ENCODE measurements at places on chromosomes 4 and X.

DNA sequence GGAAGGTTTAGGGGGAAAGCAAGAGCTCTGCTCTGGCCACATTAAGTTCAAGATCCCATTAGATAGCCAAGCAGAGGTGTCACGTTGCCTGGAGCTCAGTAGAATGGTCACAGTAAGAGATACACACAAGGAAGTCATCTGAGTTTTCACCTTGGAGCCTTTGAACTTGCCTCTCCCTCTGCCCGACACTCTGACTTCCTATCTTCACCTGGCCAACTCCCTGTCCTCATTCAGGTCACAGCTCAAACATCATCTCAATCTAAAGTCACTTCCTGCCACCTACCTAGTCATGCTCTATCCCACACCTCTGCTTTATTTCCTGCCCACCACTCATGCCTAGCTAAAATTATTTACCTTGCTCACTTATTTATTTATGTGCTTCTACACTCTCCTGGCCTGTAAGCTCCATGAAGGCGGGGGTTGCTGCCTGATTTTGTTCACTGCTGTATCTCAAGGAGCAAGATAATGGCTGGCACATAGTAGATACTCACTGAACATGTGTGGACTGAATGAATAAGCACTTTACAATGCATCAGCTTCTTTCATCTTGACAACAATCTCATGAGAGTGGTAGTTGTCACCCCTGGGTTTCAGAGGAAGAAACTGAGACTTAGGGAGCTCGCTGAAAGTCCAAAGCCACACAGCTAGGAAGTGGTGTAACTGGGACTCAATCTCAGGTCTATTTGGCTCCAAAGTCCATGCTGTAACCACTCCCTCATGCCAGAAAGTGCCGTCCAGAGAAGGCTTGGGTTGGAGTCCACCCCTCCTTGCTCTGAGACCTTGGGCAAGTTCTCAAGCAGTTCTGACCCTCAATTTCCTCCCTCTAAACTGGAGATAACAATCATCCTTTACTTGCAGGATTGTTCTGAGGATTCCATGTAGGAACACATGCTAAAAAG is 40.3 kb downstream of the EFNB1 start:
- no peak for DNase-seq

DNA sequence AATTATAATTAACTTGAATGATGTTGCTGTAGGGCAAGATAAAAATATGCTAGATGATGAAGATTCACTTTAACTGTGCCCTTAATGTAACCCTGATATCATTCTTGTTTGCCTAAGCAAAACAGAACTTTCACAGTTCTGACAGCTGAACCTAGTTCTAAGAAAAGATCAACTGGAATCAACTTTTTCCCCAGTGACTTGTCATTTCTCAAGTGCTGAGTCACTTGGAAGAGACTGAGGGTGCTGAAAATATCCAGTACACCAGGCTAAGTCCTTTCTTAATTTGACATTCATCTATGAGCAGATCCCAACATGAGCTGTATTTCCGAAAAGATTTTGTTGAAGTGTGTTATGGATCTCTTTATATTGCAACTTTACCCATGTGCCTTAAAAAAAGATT is 140.4 kb downstream of the MID1IP1 start:
- DNase-seq, result no peak

- no peak for DNase-seq
These were observed 105.2 kb downstream of the RTL5 start for GRCh38 chrX:72026341-72027023.

- DNase-seq, result no peak
These were observed 34.5 kb downstream of the RAB28 start for GRCh38 chr4:13449590-13449989.

GRCh38 chrX:121455890-121456289 is 408.5 kb downstream of the GLUD2 start:
- no peak for DNase-seq

- DNase-seq, result no peak
These were observed 999.9 kb downstream of the GLUD2 start for GRCh38 chrX:122047261-122047660.

- no peak for DNase-seq
These were observed 58.5 kb upstream of the TTC29 start for GRCh38 chr4:147003956-147004809.

DNA sequence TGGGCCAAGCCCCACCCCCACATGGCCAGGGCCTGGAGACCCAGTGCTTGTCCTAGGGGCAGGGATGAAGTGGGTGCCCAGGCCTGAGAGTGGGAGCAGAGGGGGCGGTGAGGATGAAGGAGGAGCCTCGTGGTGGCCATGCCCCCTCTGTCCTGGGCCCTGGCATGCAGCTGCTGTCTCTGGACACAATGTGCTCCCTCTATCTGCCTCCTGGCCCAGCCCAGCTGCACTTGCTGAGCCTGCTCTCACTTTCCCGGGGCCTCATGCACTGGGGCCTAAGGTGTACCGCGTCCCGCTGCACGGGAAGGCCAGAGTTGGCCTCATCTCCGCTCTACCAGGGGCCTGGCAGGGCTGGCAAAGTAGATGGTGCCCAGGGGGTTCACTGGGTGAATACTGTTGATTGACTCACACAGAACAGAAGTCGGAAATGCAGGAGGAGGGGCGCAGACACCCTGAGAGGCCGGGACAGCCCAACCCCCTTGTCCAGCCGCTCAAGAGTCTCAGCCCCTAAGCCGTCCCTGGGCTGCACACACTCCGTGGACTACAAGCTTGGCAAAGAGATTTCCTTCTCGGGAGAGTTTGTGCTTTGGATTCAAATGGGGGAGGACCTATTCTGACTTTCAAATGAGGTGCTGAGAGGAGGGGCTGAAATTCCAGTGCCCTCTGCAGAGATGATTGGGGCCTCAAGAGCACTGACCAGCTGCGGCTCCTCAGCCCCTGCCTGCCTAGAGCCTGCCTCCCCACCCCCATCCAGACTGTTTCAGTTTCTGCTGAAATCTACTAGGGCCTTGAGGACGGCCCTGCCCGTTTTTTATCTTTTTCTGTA is 112.4 kb downstream of the PSAPL1 start:
- DNase-seq, result peak; percentile 86

DNA sequence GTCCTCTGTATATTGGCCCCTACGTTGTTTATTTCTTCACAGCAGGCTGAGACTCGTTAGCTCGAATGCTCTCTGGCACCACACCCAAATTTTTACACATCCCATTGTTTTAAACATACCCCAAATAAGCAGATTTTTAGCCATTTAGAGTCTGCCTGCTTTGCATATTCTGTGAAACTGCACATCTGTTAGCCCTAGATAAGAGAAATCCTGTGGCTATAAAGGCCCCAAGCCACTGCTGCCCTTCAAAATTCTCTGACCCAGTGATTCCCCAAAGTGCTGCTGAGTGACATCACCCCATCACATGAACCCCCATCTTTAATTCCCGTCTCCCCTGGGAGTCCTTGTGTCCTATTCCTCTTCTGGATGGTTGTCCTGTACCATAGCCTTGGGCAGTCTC is 20.8 kb downstream of the TEX13C start:
- DNase-seq, result no peak

GRCh38 chr4:83237591-83237990 is 47.0 kb downstream of the COQ2 start:
- DNase-seq, result no peak

DNA sequence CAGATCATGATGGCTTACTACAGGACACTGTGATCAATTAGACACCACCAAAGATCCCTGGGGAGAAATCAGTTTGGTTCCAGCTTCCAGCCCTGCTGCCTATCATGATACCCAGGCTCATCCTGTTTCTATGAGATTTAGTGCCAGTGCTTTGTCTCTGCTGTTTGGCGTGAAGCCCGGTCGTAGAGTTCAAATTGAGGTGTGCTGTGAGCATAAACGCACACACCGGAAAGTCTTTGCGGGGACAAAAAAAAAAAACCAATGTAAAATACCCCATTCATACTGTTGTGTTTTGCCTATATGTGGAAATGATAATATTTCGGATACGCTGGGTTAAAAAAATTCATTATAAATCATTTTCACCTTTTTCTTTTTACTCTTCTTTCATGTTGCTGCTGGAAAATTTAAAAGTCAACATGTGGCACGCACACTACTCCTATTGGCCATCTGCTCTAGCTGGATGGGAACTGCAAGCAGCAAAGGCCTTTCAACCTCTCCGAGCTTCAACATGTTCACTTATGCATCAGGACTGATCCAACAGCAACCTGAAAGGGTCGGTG is 607 bp upstream of the DKC1 start:
- DNase-seq, result no peak

GRCh38 chrX:47563801-47564315 is 2.9 kb downstream of the ARAF start:
- DNase-seq, result no peak

DNA sequence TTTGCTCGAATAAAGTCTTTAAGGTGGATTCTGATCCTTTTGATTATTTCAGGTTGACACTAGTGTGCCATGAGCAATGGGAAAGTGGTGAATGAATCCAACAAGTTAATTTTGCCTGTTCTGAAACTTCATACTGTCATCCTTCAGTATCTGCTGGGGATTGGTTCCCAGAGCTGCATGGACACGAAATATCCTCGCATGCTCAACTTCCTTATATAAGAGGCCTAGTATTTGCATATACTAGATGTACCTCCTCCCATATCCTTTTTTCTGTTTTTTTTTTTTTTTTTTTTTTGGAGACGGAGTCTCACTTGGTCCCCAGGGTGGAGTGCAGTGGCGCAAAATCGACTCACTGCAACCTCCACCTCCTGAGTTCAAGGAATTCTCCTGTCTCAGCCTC is 23.0 kb upstream of the PDS5A start:
- no peak for DNase-seq

- DNase-seq, result no peak
These were observed 49.4 kb downstream of the ARHGEF6 start for GRCh38 chrX:136731207-136731782.

DNA sequence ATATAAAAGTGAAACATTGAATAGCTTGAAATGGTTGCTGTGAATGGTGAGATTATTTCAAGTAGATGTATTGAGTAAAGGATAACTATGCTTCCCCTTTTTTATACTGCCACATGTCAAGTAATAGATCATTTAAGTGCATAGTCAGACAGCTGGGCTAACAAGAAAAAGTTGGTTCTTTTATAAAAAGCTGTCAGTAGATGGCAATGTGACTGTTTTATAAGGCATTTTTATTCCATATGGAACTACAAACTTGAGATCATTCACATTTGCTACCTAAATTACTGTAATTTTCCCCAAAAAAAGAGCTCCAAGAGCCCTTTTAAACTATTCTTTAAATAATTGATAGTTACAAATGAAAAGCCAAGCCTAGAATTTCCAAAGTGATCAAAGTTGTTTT is 831.0 kb downstream of the C4orf33 start:
- DNase-seq, result peak; percentile 5

- DNase-seq, result no peak
These were observed 62.0 kb downstream of the APOOL start for GRCh38 chrX:85065512-85066198.

GRCh38 chr4:23930750-23931488 is 41.1 kb upstream of the PPARGC1A start:
- DNase-seq, result peak; percentile 39

DNA sequence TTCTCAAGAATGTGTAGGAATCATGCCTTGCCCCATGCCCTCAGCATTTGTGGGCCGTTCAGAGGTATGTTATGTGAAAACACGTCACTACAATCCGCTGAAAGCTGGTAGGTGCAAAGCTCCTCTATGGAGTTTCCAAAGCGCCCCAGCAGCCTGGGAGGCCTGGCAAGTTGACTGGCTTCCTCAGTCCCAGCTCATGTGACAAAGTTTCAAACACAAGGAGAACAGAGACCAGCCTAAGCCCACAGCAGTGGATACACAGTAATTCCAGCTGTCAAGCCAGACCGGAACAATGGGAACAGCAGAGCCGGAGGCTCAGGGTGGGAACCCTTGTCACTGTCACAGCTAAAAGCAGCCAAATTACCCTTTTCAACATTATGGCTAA is 33.5 kb downstream of the NAT8L start:
- DNase-seq, result peak; percentile 28

DNA sequence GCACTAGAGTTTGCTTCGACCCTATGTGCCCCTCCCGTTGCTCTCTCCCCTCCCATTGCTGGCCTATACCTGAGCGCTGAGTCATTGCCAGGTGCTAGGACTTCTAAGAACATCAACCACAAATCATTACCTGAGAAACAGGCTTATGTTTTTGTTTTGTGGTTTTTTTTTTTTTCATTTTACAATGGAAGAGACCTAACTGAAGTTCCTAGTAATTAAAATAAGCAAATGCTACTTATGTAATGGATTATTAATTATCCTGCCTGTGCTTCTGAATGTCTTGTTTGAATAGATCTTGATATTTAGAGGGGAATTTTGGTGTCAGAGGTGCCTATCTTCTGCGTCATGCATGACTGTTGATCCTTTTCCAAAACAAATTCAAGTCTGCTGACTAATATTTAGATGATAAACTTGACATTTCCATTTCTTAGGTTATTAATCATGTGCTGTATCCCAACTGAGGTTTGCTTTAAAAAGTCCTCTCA is 275.4 kb upstream of the CPEB2 start:
- DNase-seq, result no peak

GRCh38 chr4:120853161-120853935 is 69.2 kb downstream of the PRDM5 start:
- DNase-seq, result no peak

DNA sequence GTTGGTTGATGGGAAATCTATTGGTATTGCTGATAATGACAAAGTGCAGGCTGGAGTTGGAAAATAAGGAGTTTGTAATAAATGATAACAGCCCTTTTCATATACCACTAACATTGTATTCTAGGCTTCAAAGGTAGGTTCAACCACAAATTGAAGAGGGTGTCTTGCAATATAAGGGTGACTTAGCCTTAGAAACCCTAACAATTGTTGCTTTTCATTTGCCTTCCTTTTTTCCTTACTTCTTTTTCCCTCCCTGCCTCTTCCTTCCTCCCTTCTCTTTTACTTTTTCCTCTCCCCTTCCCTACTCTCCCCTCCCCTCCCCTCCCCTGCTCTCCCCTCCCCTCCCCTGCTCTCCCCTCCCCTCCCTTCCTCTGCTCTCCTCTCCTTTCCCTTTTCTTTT is 10.9 kb upstream of the AGA start:
- DNase-seq, result no peak

DNA sequence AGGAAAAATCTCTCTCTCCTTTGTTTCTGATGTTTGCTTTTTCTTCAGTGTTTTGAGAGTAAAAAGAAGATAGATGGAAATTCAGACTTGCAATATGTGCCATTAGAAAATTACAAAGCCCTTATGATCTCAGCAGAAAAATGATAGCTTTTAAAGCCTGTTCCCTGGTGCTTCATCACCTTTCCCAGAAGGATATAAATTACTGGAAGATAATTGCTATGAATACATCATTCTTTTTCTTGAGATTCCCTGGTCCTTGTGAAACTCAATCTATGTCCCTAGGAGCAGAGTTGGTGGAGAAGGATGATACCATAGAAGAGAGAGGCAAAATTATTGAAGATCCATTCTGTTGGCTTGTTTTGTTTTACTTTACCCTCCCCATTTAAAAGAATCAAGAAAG is 86.5 kb downstream of the GLRA3 start:
- no peak for DNase-seq

DNA sequence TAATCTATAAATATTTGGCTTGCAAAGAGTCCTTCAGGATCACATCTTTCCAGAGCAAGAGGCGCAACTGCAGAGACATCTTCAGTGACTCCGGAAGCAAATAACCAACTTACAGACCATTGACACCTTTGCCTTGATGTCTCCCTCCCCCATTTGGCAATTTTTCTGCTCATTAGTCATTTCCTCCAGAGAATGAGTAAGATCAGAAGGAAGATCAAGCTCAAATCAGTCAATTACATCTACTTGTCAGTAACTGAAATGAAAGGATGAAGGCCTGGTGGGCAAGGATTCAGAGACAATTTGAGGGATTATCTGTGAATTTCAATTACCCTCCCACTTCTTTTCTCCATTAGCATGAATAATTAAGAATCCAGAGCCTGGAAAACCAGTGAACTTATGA is 665.6 kb upstream of the CPEB2 start:
- no peak for DNase-seq

All from pons (tissue), 1 donor.